ENCODE measurements at places on chromosomes 4 and X.

DNA sequence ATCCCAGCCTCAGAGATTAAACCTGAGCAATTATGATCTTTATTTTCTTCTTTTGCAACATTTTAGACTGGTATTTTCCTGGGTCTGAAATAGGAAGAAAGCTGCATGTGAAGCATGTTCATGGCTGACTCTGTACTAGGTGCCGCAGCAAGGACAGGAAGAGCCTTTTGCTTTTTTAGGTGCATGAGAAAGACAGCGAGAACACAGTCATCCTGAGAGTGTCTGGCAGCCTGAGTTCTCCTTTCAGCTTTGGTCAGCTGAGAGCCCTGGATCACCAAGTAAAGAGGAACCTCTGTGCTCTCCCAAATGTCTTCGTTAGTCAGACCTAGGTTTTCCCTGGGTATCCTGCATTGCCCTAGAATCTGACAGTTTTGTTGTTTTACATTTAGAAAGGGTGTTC is 29.8 kb downstream of the FAM149A start:
- DNase-seq: no peak

GRCh38 chr4:172809319-172809718 is 359.3 kb upstream of the GALNT7 start:
- no peak for DNase-seq

GRCh38 chr4:65924843-65925242 is 254.6 kb upstream of the EPHA5 start:
- DNase-seq: no peak

DNA sequence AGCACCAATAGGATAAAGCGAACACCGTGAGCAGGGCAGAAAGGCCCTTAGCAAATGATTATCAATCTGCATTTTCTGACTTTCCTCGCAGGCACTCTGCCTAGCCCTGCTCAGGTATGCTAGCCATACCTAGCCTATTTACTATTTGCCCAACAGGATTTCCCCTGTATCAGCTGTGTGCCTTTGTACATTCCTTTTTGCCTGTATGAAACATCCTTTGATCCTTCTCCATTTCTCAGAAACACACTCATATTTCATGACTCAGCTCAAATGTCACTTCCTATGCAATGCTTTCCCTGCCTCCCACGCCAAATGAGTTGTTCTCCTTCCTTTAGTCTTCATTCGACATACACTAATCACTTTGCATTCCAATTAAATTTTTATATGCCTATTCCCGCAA is 37.2 kb downstream of the PCDH7 start:
- DNase-seq: peak; percentile 86

DNA sequence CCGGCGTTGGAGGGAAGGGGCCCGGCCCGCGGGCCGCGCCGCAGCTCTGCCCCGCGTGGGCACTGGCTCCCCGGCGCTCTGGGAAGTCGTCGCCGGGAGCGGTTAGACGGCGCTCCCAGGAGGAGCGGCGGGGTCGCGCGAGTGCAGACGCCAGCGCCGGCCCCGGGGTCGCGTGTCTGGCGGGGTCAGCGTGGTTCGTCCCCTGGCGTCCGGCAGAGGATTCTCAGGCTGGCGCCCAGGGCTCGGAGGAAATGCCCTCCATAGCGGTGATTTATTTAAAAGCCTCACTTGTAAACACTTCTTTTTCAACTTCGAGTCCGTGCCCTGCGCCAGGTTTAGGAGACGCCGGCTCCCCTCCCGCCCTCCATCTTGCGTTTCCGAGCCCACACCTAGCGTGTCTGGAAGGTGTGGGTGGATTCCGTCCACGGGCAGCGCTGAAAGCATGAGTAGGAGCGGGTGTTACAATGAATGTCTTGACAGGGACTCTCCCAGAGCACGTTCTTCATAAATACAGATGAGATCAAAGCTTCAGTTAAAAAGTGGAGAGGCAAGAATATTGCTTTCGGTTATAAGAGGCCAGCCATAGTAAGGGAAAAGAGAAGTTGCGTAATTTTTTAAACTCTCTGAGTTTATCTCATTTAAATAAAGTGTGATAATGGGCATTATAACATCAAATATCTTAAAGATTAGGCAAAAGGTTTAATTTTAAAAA is 692 bp downstream of the FAM241A start:
- peak; percentile 58 for DNase-seq

DNA sequence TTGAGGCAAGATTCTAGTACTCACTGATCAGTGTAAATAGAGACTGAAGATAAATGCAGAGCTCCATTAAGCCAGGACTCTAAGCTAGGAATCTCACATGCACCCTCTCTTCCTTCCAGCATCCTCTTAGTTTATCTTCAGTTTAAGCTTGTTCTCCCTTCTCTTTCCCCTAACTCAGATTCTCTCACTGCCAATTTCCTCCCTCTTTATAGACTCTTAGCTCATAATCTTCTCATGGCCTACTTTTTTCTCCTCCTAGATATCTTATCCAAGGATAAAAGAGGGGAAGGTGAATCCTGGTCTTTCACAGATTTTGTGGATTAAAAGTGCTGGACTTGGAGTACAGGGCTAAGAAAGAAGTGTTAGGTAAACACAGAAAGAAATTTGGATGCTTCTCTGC is 108.9 kb upstream of the TENM3 start:
- no peak for DNase-seq

DNA sequence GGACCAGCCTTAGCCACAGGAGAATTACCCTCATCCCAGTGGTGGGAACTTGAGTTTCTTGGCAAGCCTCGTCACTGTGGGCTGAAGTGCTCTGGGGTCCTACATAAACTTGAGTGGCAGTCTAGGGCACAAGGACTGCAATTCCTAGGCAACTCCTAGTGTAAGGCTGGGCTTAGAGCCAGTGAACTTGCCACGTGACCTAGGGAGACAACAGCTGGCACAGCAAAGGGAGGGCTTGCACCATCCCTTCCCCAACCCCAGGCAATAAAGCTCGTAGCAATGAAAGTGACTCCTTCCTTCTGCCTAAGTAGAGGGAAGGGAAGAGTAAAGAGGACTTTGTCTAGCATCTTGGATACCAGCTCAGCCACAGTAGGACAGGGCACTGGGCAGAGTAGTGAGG is 81.8 kb downstream of the TEX11 start:
- DNase-seq: no peak

DNA sequence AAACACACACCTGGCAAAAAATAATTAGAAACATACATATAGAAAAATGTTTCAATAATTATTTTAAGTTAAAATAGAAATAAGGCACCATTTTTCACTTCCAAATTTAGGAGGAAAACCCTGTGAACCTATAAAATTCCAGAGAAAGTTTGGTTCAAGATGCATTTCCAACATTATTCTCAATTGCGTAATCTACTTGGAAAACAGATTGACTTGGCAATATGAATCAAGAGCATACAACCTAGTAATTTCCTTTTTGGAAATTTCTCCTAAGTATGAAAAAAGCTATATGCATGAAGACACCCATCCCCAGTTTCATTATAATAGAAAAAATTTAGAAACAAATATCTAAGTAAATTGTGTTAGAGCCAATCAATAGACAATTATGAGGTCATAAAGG is 242.9 kb downstream of the IQCM start:
- no peak for DNase-seq

- no peak for DNase-seq
Observed at GRCh38 chr4:98630737-98631454, 27.5 kb downstream of the TSPAN5 start.

DNA sequence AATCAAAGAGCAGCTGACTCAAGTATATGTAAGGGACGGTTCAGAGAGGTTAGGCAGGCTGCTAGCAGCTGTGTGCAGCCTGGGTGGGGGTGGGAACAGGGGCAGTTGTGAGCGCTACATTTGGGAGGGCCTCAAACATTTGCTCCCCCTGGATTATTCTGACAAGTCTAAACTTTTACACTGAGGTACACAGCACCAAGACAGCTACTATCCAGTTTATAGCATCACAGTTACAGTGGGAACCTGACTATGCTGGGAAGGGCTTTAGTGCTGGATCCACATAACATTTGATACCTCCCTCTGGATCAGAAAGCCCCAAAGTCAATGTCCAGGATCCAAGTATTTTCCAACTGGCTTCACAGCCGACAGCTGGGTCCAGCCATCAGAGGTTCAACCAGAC is 55.8 kb upstream of the GIMD1 start:
- DNase-seq: no peak

DNA sequence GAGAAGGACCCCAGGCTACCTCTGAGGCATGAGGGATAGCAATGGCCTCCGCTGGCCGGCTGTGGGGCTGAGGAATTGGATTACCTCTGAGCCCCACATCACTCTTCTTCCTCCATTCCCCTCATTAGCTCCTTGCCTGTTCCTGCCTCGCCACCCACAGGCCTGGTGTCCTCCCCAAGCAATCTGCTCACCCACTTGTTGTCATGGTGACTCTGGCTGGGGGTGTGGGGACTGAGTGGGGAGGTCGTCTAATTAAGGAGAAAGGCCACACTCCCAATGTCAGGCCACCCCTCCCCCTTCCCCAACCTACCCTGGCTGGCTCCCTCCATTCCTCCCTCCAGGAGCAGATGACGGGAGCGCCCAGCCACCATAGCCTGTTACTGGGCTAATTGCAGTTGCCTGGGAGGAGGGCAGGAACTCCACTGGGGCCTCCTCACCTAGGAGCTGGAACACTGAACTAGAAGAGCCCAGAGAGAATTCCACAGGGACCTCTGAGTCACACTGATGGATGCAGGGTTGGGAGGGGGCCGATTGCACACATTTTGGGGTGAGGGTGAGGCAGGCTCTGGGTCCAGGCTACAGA is 20.7 kb downstream of the NALF2 start:
- DNase-seq: no peak

DNA sequence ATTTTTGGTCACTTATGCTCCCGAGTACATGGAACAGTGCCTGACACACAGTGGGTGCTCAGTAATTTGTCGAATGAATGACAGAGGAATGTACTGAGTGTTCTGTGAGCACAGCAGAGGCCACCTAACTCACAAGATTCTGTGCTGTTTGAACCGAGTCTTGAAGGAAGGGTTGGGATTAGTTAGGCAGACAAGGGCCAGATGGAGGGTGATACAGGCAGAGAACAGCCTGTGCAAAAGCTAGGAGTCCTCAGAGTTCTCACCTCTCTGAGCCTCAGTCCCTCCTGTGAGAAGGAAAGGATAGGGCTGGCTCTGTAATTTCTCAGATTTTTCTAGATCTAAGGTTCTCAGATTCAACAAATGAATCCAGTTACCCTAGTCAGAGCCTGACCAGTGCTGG is 108.8 kb downstream of the NHSL2 start:
- DNase-seq: no peak

GRCh38 chrX:110944751-110945675 is 149.4 kb upstream of the CHRDL1 start:
- DNase-seq: no peak

DNA sequence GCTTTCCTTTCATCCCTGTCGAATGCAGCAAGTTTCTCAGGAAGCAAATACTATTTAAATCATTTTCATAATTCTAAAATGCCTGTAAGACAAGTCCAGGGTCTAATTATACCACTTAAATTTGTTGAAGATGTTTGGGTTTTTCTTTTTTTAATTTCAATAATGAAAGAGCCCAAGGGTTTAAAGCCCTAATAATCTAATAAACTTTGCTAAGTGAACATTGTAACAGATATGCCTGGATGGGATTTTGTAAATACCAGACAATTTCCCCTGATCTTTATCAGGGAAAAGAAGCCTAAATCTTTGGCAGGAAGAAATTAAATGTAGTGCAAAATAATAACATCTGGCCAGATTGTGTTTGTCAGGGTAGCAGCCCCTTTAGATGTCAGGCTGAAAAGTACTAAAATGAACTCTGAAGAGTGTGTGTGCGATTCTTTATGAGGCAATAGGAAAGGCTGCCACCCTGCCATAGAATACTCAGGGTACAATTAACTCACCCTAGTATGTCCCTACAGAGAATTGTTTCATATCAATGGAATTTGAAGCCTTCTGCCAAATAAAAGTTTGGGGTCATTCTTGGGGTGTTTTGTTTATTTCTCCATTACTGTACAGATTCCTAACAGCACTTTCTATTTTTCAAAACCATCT is 45.6 kb downstream of the GPC3 start:
- no peak for DNase-seq

DNA sequence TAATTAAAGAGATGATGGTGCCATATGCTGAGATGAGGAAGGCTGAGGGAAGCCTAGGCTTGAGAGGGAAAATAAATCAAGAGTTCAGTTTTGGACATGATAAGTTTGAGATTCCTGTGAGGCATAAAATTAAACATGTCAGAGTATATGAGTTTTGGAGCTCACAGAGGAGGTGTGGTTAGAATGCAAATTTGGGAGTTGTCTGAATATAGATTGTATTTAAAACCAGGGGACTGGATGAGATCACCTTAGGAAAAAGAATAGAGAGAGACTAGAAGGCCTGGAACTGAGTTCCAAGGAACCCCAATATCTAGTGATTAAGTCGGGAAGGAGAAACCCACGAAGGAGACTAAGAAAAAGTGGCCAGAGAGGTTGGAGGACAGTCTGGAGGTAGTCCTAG is 65.5 kb downstream of the FRMPD3 start:
- no peak for DNase-seq

GRCh38 chr4:106095408-106095807 is 200.1 kb downstream of the NPNT start:
- no peak for DNase-seq

GRCh38 chr4:76831711-76832373 is 66.1 kb downstream of the SOWAHB start:
- DNase-seq: no peak

DNA sequence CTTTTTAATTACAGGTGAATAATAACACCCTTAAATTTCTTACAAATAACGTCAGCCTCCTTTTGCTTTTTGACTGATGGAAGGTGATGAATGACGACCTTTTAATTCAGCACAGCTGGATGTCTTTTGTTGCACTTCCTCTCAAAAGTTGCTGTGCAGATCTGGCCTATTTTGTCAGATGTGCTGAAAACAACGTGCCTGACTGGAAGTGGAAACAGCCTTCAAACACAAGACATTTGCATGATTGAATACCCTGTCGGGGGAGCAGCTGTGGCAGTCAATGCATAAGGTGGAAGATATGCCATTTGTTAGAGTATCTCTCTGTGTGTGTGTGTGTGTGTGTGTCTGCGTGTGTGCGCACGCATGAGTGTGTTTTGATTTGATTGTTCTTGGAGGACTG is 579.7 kb downstream of the SPRY1 start:
- DNase-seq: no peak

DNA sequence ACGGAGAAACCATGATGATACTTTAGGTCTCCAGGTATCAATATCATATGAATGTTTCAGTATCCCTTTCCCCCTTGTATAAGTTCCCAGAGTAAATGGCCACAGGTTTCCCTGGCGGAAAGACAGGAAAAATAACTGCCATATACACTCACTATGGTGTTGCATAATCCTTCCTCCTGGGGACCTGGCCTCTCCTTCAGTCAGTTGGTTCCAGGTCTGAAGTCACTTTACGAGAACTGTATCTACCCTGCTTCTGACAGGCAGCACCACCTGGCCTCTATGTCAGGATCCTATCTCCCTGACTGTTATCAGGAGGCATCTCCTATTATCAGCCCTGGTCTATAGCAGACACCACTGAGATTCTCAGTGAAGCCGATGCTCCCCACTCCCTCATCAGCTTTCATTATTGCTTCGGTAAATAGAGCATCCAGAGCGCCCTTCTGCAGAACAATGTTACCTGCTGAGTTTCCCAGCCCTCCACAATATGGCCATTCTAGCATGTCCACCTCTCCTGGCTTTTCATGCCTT is 22.6 kb downstream of the HAUS3 start:
- no peak for DNase-seq
